ENCODE measurements at places on chromosomes 6 and 20. TPM values are rescaled to one million over a fixed set of nuclear protein-coding genes. Genes with fewer than 3 reads are reported as not detected.

GRCh38 chr6:148250975-148251685 is 91.5 kb upstream of the SASH1 start:
- no peak for DNase-seq

DNA sequence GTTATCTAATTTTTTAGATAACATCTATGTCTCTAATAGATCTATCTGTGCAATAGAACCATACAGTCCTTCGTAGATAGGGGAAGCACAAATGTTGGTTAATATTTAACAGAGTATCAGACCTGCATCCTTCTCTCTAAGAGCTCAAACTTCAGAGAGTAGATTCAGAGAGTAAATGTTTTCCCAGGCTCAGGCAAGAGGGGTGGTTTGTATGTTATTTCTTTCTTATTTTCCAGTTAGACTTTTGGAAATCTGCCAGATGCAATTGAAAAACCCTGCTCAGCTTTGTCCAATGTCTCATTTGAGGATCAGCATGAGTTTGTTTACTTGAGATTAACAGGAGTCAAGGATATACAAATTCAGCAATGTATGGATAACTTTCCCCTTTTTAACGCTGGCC is 361.9 kb downstream of the BCKDHB start:
- no peak for DNase-seq

- DNase-seq, result no peak
Measured at GRCh38 chr6:162999575-163000285, 272.0 kb downstream of the PACRG start.

GRCh38 chr6:157017861-157018260 is 240.7 kb downstream of the ARID1B start:
- no peak for DNase-seq

GRCh38 chr6:9657994-9658393 is 756.9 kb downstream of the TFAP2A start:
- no peak for DNase-seq

DNA sequence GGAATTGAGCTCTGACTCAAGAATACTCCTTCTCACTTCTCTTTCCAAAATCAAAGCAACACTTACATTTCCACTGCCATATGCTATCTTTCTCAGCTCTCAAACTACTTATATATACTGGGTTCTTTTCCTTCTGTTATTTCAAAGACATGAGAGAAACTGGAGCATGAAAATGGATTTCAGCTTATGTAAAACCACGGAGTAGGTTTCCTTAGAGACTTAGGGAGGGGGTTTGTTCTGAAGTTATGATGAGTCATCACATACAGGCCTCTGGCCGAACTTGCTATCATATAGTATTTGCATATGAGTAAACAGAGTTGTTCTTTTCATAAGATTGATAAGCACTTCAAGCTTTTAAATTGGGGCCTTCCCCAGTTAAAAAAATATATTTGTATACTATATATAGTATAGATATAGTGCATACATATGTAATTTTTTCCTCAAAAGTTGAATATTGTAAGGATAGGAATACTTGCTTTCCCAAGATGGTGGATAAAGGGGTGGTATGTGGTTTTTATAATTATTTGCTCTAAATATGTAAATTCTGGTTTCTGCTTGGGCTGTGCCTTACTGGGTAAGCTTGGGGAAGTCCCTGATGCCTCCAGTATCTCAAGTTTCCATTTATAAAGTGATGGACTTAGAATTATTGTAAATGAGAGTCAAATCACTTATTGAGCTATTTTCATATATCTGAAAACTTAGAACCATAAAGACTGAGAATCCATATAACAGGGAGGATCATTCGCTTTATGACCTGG is 273.9 kb downstream of the RFPL4B start:
- no peak for DNase-seq

- peak; percentile 6 for DNase-seq
Measured at GRCh38 chr6:29653452-29654038, 3.3 kb upstream of the MOG start.

- DNase-seq, result no peak
Measured at GRCh38 chr20:40359131-40359912, 329.7 kb downstream of the MAFB start.

SALL4 gene
- 0.16 TPM for total RNA-seq
